ENCODE measurements at places on chromosomes 6 and 20.

DNA sequence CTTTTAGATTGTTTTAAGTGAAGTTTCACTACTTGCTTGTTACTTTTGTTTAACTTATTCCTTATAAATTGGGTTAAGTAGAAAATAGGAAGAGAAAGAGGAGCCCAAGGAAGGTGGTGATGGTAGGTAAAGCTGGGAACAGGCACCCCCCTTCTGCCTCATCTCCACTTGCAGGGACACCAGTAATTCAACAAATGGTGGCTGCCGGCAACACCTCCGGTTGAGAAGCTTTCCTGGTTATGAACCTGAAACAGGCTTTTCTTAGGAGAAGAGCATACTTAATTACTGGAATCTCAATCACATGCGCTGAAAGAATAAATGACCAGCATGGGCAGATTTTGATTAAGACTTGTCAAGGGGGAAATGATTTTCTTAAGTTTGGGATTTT is 158.9 kb upstream of the ZNF217 start:
- no peak for DNase-seq

DNA sequence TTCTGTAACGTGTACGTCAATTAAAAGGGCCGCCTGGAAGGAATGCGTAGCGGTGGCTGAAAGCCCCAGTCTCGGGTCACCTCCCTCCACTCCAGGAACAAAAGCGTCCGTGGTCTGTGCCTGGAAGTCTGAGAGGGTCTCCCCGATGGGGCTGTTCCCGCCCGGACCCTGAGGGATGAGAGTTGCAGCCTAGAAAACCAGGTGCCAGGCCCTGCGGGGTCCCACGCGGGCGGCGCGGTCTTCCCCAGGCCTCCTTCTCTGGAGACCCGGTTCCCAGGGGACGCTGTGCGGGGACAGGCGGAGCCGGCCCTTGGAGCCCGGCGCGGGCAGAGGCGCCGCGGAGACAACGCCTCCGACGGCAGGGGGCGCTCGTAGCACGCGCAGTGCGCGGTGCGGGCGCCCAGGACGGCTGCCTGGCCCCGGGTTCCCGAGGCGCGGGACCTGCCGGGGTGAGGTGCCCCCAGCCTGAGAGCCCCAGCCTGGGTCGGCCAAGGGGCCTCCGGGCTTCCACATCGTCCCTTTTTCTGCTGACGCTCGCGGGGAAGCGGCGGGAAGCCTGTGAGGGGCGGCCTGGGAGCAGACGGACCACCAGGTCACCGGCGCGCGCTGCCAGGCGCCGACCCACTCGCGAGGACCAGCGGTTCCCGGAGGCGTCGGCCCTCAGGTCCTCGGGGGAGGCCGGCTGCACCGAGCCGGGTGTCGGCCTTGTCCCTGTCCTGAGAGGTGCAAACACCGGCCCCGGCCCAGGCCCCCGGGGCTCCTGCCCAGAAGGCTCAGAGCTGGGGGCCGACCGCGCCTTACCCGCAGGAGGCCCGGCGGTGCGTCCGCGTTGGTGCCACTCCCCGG is 5.3 kb upstream of the FOXC1 start:
- peak; percentile 4 for DNase-seq

DNA sequence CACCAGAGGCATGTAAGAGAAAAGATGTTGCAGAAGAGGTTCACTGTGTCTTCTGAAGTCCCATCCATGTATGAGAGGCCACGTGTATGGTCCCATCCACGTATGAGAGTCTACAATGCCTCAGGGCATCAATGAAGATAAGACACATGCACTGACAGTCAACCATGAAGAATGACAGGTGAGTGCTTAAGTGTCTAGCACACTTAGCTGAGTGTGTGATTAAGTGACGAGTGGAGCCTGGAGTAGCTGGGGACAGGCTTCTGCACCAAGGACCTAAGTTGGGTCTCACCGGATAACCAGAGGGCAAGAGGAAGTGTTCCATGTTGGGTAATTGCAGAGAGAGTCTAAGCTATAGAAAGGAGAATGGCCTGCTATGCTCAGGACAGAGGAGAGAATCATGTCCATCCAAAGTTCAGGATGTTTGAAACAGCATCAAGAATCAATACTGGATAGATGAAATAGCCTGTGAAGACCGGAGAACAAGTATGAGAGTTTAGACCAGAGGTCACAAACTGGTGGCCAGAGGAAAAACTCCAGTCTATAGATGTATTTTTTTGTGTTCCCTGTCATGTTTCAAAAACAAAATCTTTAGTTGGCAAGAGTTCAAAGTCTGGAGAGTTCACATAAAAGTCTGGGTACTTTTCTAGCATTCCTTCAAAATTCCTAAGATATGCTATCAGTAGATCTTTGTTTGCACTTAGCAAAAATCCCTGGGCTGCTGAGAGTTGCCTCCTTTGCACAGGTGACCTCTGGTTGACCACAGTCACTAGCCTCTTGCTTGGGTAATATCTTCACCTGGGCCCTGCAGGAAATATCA is 165.8 kb downstream of the KIF16B start:
- DNase-seq, result no peak

DNA sequence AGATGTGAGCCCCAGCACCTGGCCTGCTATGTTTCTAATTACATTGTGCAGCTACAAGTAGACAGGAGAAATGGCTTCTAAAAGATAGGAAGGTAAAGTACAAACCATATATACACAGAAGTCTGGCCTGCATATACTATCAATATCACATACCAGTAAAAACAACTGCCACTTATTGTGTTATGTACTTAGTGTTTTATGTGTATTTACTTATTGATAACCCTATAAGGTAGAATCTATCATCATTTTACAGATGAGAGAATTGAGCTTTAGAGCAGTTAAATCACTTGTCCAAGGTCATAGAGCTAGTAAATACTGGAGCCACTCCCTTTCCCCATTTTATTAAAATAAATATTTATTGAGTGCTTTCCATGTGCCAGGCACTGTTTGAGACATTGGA is 102.4 kb upstream of the PRDM1 start:
- DNase-seq, result no peak

- peak; percentile 24 for DNase-seq
Observed at GRCh38 chr6:3561725-3562124, 104.9 kb upstream of the SLC22A23 start.

DNA sequence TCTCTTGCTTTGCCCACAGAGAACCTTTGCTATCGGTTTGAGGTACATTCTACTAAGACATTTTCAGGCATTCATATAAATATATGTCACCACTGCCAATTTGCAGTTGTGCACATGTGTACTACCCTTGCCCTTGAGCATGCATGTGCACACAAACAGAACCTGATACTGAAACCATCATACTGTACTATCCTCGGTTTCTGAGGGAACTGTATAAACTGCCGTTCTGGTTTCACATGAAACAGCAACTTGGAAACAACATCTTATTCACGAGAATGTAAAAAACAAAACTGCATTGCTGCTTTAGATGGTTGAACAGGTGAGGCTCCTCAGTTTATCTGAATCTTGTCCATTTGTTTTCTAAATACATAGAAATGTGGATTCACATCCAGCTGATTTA is 151.2 kb upstream of the TMEM170B start:
- DNase-seq, result no peak

GRCh38 chr6:78593898-78594667 is 273.3 kb upstream of the IRAK1BP1 start:
- DNase-seq, result no peak
